RKO (cell line): ENCODE measurements at places on chromosomes 12 and 14.

DNA sequence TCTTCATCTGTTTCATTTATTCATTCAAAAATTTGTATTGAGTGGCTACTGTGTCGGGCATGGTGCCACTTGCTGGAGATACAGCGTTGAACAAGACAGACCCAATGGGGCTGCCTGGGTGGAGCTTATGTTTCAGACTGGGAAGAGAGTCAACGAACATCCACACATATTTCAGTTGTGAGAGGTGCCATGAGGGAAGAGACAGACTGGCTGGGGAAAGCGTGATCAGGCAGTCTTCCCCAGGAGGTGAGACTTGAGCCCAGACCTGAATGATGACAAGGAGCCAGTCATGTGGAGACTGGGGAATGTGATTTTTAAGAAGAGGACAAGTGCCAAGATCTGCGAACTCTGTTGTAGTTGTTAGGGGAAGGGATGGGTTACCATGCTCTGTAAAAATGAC is 12.2 kb downstream of the BICD1 start:
- no peak for DNase-seq

DNA sequence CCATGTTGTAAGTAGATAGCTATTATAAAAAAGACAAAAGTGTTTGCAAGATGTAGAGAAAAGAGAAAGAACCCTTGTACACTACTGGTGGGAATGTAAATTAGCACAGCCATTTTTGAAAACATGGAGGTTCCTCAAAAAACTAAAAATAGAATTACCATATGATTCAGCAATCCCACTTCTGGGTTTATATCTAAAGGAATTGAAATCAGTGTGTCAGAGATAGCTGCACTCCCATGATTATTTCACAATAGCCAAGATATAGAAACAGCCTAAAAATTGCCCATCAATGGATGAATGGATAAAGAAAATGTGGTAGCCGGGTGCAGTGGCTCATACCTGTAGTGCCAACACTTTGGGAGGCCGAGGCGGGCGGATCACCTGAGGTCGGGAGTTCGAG is 9.2 kb downstream of the PSMC6 start:
- no peak for DNase-seq

DNA sequence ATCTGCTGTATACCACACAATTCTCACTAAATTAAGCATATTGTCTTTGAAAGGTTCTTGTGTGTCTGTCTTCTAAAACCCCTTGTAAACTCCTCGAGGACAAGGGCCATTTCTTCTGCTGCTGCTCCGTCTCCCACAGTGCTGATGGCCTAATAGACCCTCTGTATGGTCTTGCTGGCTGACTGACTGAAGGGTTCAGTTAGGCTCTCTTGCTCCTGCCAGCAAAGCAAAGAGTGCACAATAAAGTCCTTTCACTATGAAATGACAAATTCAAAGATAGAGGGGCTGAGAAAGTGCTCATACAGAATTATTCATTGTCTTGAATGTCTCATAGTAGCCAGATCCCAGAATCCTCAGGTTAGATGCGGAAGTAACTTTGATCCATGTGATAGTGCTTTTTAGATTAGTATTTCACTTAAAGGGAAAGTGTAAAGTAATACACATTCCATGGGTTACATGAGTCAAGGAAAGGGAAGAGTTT is 14.2 kb upstream of the RIOX1 start:
- peak; percentile 27 for DNase-seq

GRCh38 chr12:52390739-52391617 is 5.5 kb upstream of the KRT84 start:
- no peak for DNase-seq

DNA sequence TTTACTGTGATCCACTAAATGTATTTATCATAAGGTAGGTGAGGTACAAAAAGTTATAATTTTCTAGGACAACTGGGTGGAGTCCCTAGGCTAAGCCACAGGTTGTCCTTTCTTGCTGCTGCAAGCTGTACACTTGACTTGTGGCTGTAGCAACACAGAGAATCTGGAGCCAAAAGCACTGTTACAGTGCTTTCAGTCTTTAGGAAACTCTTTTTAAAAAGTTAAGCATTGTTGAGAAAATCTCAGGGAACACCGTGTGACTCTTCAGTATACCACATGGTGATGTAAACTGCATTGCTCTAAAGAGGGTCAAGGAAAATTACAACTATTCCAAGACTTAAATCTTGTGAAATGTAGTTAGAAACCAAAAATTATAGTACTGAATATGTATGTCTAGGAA is 11.4 kb downstream of the SLC15A5 start:
- no peak for DNase-seq

DNA sequence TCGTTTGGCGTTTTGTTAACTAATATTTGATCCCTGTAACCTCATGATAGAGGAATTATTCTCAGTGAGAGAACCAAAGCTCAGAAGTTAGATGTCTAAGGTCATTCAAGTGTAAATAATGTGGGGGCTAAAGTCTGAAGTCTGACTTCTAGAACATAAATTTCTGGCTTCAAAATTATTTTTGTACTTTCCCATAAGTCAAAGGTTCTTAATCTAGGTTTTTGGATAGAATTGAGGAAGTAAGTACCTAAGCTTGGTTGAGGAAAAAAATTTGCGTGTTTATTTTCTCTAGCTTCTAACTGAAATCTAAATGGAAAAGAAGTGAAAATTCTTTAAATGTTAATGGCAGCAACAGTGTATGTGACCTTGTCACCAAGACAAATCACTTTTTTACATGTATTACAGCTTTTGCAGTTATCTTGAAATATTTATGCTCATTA is 2.3 kb downstream of the LARP4 start:
- DNase-seq, result no peak

GRCh38 chr14:32013083-32013482 is 64.0 kb upstream of the ARHGAP5 start:
- peak; percentile 19 for DNase-seq

- no peak for DNase-seq
Observed at GRCh38 chr12:88706286-88706685, 126.0 kb upstream of the KITLG start.

GRCh38 chr14:58243790-58244555 is 670 bp upstream of the PSMA3 start:
- peak; percentile 89 for DNase-seq

DNA sequence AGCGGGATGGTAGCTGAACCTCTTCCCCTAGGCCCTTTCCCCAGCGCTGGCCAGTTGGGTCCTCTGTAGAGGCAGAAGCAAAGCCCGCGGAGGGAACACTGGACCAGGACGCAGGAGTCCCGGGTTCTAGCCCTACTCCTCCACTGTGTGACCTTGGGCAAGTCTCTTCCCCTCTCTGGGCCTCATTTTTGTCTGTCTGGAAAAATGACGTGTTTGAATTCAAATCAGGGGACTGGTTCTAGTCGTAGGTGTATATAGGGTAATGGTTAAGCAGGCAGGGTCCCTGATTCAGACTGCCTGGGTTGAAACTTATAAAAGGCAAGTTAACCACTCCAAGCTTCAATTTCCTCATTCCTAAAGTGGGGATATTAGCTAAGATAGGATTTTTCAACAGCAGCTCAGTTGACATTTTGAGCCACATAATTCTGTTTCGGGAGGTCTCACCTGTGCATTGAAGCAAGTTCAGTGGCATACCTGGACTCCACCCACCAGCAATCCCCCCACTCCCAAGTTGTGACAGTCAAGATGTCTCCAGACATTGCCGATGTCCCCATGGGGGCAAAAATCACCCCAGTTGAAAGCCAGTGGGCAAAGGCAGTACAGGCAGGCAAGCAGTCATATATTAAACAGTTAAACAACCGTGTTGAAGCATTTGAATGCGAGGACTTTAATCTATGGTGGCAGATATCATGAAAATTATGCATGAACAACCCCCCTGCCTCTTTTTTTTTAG is 899 bp downstream of the TPCN1 start:
- peak; percentile 10 for DNase-seq

GRCh38 chr14:71525663-71526221 is 406.5 kb upstream of the RGS6 start:
- DNase-seq, result no peak

GRCh38 chr14:72604133-72604532 is 289.8 kb downstream of the DPF3 start:
- no peak for DNase-seq

GRCh38 chr14:102516531-102517391 is 7.2 kb upstream of the ANKRD9 start:
- peak; percentile 72 for DNase-seq

- DNase-seq, result no peak
Observed at GRCh38 chr12:101127521-101128219, 82.4 kb downstream of the SLC5A8 start.

- DNase-seq, result no peak
Observed at GRCh38 chr14:98200601-98201000, 1071.4 kb downstream of the BCL11B start.

- DNase-seq, result no peak
Observed at GRCh38 chr14:26933431-26933830, 335.6 kb upstream of the NOVA1 start.

DNA sequence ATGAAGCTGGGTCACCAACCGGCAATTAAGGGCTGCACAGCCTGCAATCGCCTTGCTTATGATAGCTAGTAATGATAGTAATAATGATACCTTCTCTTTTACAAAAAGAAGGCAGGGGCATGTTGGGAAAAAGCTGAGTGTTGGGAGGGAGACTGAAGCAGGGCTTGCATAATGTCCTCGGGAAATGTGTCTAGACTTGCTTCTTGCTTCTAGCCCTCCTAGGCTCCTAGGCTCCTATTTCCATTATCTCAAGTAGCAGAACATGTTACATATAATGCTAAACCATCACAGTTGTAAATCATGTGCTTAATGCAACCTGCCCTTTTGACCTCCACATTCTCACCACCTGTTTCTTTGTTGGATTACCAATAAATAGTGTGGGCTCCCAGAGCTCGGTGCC is 18.7 kb downstream of the RERGL start:
- DNase-seq, result no peak
